Right hindlimb (tissue), 1 donor: ENCODE measurements at places on chromosomes 2 and 18.

DNA sequence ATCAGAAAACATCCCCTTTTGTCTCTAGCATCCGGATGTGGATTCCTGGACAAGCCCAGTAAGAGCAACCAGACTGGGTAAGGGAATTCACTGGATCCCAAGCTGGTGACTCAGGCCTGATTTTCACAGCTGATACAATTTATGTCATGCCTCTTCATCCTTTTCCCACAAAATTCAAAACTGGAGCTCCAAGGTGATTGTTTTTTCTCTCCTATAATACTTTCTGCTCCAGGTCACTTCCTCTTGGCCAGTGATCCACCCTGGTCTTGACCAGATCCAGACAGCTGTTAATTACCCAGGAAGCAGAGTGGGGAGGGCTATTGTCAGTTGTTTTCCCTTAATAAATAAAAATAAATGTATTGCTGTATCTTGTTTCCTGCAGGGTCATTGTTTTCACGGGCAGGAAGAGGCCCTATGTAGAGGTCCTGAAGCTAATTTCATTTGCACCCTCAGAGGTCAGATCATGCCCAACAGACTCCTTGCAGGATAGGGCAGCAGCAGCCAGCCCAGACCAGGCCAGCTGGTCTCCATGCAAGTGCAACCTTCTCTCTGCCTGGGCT lies 57.6 kb downstream of the EVA1A start:
- DNase-seq, result no peak

- DNase-seq, result no peak
These were observed 93.9 kb upstream of the RAB12 start for GRCh38 chr18:8515142-8515865.

DNA sequence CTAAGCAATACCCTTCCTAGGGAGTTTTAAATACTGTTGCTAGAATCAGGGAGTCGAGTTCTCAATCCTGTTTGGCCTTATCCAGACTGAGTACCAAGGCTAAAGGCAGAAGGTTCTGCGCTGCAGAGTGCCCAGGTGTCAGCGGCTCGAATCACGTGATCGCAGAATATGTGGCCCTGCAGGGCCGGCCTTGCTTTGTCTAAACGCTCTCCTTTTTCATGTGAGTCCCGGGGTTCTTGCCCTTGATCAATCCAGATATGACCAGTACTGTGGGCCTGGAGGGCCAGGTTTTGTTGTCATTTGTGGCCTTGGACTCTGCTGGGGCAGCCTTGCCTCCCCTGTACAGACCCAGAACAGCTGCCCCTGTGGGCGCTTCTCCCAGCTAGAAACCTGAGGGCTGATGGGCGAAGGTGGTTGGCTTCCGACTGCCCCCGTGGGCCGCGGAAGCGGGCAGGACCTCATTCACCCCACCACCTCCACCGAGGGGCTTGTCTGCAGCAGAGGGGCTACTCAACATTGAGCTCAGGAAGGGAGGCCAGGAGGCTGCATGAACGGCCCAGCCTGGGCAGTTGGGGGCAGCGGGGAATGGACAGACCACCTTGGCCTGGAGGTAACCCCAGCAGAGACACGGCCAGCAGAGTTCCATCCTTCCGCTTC lies 225.0 kb downstream of the ALPK2 start:
- no peak for DNase-seq

DNA sequence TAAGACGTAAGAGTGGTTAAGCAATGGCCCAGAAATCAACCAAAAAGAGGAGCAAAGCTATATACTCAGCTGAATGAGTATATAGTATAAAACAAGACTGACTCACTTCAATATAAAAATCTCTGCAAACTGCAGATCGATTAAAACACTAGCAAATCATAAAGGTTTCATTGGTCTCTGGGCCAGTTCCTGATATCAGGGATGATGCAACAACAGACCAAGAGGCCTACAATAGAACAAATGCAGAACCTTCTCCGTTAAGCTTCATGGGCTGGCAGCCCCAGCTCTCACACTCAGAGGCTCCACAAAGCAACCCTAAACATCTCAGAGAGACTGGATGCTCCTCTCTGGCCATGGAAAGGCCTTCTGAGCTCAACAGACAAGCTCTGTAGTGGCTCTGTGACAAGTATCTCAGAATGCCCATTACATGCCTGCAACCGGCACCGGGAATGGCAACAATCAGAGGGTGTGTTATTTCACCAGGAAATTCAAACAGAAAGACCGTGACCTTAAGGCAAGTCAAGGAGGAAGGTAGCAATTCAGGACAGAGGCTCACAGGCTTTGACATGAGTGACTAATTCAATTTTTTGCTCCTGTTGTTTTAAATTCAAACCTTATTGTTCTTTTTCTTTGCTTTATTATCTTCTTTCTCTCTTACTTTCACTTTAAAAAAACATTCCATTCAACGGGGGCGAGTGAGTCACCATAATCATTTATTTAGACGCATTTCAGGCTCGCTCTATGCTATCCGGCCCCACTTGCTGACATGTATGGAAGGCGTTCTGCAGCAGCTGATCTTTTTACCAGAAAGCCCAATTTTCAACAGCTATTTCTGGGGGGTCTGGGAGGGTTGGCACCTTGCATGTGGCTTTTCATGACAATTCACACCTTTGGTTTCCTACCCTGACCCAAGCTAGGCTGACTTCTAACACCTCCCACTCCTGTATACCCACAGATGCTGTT lies 15.1 kb downstream of the CYRIA start:
- DNase-seq, result no peak

GRCh38 chr2:158900345-158900744 lies 68.1 kb upstream of the TANC1 start:
- no peak for DNase-seq

DNA sequence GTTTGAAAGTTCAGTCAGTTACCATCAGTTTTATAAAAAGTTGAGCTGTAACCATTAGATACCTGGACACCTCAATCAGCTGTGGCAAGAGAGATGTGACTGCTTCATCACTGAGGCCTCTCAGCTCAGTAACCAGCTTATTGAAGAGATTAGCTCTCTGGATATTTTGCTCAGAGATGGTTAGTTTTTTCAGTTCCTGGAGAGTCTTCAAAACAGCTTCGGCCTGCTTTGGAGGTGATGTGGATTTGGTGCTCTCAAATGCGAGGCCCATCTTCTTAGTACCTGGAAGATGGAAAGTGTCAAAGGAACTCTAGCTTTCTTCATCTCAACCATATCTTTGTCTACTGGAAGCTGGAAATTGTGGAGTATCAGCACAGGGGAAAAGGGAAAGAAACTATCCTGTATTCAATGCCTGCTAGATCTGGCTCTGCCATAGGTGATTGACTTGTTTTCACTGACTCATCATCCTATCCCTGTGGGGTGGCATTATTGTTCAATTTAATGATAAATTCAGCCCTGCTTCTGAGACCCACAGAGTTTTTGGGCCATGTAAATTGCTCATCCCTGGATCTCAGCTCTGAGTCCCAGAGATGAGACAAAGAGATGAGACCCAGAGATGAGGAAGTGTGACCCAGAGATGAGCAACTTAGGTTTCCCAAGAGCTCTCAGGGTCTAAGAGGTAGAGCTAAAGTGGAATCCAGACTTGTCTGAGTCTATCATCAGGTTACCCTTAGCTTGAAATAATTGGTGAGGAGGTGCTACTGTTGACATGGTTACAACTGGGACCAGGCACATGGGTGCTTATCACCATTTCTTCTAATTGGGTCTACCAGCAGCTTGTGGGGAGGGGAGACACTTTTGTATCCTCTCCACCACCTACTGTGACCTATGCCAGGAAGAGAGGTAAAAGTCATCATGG lies 10.4 kb downstream of the APOB start:
- no peak for DNase-seq

DNA sequence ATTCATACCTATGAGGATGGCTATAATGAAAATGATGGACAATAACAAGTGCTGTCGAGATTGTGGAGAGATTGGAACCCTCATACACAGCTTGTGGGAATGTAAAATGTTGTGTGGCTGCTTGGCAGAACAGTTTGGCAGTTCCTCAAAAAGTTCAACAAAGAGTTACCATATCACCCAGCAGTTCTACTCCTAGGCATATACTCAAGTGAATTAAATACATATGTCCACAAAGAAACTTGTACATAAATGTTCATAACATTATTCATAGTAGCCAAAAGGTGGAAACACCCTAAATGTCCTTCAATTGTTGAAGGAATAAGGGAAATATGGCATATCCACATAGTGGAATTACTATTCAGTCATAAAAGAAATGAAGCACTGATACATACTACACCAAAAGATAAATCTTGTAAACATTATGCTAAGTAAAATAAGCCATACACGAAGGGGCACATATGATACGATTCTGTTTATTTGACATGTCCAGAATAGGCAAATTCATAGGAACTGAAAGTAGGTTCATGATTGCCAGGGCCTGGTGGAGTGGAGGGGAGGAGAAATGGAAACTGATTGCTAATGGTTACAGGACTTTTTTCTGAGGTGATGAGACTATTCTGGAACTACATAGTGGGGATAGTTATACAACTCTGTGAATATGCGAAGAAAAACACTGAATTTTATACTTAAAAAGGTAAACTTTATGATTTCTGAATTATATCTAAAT lies 92.1 kb downstream of the ADAM23 start:
- no peak for DNase-seq

DNA sequence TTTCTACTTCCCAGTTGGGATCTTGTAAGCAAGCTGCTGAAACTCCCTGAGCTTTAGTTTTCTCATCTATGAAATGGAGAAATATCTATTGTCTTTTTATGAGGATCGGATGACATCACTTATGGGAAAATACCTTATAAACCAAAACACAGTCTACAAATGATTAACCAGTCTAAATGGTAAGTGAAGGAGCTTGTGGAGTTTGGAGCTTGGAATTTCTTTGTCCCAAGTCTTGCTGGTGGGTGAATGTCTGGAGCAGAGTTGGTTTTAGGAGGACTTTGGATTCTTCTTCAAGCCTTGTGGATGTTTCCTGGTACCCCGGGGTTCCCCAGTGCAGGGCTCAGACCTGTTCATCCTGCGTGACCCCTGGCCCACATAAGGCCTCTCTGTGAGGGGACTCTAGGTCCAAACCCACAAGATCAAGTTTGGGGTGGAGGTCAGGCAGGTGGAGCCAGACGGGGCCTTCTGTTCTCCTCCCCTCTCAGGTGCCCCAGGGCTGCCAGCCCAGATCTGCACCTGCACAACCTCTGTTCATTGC lies 43.2 kb downstream of the FOSL2 start:
- no peak for DNase-seq

DNA sequence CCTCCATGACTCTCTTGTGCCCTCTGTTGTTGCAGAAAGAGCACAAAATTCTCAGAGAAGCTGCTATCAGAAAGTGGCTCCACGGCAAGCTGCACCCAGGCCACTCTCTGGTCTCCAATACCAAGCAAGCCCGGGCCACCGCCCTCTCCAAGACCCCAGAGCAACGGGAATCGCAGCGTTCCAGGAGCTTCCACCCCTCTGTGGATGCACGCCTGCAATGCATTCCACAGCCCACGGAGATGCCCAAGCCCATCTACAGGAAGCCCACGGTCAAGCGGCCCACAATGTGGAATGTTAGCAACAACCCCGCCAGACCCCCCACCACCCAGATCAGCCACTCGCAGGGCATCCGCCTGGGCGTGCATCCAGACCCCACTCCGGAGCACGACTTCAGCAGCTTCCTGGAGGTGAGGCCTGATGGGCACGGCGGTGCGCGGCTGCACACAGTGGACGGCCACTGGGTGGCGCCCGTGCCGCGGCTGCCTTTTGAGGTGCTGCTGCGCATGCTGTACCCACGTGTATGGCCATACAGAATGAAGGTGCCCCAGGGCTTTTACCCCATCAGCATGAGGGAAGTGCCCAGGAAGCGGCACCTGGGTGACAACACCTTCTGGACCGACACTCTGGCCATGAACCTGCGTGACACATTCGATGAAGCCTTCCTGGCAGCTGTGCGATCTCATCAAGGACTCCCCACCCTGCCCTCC lies 6.3 kb downstream of the ANKRD53 start:
- peak; percentile 43 for DNase-seq

DNA sequence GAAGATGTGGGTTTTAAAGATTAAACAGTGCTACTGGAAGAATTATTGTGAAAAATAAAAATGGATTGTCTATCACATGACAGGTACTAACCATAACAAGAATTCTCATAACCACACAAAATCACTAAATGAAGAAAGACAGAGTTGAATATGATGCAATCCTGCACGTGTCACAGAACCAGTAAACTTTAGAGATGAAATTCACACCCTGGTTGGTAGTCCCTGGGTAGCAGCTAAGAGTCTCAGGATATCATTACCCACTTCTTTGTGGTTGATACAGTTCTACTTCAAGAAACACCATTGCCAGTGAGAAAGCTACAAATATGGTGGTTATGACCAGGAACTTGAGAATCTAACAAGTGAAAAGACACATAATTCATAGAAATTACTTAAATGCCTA lies 450.2 kb downstream of the ERBB4 start:
- DNase-seq, result no peak

- DNase-seq, result no peak
These were observed 29.7 kb downstream of the MAP3K2 start for GRCh38 chr2:127358044-127358443.

DNA sequence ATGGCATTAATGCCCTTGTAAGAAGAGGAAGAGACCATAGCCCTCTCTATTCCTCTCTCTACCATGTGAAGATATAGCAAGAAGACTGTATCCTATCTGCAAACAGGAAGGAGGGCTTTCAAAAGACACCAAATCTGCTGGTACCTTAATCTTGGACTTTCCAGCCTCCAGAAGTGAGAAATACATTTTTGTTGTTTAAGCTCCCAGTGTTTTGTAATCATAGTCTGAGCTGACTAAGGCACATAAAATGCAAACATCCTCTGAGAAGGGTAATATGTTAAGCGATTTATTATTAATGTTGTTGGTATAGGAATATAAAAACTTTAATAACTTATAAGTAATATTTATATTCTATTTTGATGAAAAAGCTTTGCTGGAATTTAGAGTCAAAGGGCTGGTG lies 559.8 kb downstream of the SUCLG1 start:
- no peak for DNase-seq

GRCh38 chr2:175523001-175523400 lies 341.5 kb upstream of the ATP5MC3 start:
- DNase-seq, result no peak

- DNase-seq, result no peak
These were observed 52.3 kb downstream of the THOC1 start for GRCh38 chr18:215448-216010.

DNA sequence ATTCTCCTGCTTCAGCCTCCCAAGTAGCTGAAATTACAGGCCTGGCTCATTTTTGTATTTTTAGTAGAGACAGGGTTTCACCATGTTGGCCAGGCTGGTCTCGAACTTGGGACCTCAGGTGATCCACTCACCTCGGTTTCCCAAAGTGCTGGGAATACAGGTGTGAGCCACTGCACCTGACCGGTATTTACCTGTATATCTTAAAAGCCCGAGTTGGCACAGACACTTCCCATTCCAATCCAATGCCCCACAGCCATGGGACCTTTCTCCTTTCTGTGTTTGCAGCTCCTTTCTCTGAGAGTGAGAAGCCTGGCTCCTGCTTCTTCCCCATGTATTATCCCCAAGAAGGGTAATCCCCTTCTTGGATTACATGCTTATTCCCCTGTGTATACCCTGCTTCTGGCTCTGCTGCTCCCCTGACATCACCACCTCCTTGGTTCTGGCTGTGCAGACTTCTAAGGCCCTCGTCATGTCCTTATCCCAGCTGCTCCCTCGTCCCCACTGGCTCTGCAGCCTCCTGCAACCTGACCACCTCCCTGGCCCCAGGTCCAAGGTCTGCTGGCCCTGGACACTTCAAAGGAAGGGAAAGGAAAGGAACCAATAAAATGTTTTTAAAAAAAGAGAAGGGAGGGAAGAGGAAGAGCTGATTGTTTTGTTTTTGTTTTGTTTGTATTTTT lies 52.8 kb downstream of the INPP5D start:
- DNase-seq, result no peak

GRCh38 chr18:70671889-70672565 lies 383.2 kb downstream of the SOCS6 start:
- no peak for DNase-seq
